DMS153 (cell line): ENCODE measurements at places on chromosomes 6 and 20.

- DNase-seq, result no peak
Observed at GRCh38 chr6:136809091-136809860, 13.1 kb upstream of the PEX7 start.

- no peak for DNase-seq
Observed at GRCh38 chr6:90062051-90062450, 167.8 kb downstream of the GJA10 start.

DNA sequence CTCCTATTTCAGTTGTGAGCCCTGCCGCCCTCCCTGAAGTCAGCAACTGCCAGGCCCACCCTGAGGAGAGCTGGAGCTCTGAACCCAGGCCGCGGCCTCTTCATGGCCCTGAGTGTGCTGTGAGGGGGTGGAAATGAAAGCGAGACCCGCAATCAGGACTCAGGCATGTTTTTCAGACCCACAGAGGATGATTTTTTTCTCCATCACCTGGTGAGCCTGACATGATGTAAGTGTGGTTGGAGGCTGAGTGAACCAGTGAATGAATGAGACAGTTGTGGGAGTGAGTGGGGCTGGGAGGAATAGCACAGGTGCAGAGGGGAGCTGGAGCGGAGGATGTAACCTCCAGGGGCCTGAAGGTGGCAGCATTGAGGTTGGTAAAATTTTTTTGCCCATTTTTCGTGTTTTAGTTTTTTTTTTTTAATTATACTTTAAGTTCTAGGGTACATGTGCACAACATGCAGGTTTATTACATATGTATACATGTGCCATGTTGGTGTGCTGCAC lies 18.3 kb downstream of the RAET1L start:
- no peak for DNase-seq

DNA sequence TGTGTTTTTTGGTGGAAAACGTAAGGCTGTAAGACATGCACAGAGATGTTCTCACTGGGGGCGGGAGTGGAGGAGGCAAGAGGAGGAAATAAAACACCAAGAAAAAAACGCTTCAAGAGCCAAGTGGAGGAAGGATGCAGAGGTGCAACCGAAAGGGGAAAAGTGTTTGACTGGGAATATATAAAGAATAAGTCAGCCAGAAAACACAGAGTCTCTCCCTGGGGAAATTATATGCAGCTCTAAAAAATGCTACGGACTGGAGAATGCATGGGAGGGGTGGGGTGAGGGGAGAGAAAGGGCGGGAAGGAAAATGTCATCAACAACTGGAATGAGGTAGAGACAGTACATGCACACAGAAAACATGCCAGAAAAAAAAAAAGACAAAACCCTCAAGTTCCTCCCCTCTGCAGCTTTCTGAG lies 133.5 kb downstream of the SCML4 start:
- no peak for DNase-seq

GRCh38 chr6:141077355-141078333 lies 1055.1 kb upstream of the GJE1 start:
- DNase-seq, result no peak

GRCh38 chr20:47097691-47098622 lies 203.3 kb downstream of the EYA2 start:
- no peak for DNase-seq

DNA sequence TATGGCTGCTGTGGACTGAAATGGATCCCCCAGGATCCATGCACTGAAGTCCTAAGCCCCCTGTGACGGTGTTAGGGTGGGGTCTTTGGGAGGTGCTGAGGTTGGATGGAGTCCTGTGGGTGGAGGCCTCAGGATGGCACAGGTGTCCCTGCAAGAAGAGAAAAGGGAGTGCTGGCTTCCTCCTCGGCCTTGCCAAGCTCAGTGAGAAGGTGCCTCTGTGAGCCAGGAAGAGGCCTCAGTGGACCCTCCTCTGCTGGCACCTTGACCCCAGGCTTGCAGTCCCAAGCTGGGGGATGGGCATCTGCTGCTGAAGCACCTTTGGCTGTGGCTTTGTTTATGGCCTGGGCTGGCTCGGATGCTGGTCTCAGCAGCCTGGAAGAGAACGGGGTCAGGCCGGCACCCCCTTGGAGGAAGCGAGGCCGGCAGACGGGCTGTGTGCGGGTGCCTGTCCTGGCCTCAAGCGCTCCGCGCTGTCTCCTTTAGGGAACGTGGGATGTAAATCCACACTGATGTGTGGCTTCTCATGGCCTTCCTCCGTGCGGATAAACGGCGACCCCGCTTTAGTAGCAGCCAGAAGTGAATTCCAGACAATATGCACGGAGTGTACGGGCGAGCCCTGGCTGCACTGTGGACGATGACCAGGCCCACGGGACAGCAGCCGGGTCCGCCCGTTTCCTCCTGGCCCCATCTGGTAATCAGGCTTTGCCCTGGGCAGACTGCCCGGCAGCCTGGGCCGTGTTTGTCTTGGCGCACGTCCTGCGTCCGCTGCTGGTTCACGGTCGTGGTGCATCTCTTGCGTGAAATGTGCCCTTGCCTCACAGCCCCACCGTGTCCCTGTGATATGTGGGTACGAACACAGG lies 182.6 kb downstream of the ERMARD start:
- no peak for DNase-seq

DNA sequence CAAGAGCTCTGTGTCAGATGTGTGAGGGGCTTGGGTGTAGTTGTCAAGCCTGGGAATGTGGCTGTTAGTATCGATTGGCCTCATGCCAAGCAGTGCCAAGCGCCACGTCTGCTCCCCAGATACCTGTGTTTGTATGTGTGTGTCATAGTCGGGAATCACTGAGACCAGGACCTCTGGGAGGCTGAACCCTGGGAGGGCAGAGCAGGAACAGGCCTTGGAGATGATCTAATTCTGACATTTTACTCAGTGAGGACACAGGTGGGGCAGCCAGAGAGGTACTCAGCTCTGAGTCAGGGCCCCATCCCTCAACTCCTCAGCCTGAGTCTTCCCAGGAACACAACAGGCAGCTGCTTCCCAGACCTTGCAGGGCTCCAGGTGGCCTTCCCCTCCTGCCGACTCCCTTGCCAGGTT lies 51.2 kb upstream of the FANCE start:
- DNase-seq, result peak; percentile 6

- DNase-seq, result no peak
Observed at GRCh38 chr20:41035207-41035606, 6.6 kb downstream of the TOP1 start.

DNA sequence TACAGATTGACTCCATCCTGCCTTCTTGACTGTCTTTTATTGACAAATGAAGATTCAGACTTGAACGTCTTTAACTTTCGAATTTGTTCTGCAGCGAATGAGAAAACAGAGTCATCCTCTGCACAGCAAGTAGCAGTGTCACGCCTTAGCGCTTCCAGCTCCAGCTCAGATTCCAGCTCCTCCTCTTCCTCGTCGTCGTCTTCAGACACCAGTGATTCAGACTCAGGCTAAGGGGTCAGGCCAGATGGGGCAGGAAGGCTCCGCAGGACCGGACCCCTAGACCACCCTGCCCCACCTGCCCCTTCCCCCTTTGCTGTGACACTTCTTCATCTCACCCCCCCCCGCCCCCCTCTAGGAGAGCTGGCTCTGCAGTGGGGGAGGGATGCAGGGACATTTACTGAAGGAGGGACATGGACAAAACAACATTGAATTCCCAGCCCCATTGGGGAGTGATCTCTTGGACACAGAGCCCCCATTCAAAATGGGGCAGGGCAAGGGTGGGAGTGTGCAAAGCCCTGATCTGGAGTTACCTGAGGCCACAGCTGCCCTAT lies 12.2 kb downstream of the BRD2 start:
- DNase-seq, result no peak

DNA sequence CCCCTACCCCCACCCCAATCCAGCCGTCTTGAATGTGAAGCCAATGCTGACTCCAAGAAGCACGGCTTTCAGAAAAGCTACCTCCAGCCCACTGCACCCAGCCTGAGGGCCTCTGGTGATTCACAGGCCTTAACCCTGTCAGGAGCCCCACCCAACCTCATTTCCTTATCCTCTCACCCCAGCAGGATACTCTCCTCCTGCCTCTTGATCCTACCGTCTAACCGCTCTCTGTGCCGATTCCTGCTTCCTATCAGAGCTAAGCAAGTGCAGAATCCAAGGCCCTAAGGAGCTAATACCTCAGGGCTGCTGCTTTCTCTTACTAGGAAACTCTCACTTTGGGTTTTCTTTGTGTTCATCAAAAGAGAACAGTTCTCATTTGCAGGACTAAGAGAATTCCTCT lies 47.2 kb downstream of the TRERF1 start:
- DNase-seq, result no peak

DNA sequence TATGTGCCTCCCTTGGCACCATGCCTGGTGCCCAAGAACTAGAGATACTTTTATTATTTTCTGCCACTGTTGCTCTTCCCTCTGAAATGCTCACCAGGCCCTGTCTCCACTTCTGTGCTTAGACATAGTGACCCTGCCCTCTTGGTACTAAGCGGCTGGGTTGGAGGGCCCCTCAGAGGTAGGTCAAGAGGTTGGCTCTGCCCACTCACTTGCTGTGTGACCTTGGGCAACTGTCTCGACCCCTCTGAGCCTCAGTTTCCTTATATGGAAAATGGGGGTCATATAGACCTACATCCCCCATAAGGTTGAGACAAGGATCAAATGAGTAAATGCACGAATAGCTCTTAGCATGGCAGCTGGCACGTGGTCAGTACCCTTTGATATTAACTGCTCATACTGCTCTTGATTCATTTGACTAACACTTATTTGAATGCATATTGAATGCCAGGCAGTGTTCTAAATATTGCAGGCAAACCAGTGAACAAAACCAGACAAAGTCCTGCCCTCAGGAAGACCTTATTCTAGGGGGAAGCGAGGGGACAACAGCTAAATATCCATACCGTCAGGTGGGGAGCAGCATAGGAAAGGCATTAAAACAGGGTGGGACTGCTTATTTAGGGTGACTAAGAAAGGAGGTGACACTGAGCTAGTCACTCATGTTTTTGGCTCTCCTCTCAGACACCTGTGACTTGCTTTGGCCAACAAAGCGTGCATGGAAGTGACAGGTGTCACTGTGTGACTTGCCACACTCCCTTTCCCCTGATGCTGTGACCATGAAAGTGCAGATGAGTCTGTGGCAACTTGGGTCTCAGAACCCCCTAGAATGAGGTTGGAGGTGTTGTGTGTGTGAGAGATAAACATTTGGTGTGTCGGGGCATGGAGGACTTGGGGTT lies 14.3 kb upstream of the SPO11 start:
- no peak for DNase-seq

DNA sequence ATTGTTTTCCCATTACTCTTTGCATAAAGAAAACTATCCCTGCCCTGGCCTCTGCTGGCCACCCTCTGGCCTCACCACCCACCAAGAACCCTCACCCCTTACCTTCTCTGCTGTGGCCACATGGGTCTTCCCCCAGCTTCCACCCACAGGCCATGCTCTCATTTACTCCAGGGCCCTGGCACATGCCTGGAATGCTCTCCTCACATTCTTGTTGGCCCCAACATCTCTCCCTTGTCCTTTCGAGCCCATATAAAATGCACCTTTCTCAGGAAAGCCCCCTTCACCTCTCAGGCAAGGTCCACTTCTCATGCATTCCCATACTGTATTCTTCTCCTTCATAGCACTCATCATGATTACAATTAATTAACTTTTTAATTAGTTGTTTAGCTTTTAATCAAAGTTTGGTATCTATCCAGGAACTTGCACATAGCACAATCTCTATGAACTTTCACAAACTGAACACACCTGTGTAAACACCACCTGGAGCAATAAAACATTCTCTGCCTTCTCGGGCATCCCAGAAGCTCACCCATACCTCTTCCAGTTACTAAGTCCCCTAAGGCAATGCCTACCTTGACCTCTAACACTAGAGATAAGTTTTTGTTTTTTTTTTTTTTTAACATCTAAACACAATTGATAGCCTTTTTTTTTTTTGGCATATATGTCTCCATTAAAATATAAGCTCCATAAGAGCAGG lies 617.2 kb downstream of the PTPRT start:
- no peak for DNase-seq

DNA sequence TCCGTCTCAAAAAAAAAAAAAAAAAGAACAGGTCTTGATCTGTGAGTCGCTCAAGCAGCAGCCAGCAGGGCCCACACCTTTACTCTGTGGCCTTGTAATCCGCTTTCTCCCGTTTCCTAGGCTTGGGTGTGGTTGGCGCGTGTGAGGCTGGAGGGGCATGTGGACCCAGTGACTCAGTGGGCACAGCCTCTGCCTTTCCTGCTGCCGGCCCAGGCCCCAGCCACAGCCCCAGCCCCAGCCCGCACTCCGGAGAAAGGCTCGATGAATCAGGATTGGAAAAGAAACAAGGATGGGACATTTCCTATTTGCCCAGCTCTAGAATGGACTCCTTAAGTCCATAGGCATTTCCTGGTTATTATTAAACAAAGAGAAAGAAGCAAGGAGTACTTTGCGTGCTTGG lies 4.3 kb downstream of the BHLHE23 start:
- DNase-seq, result no peak

GRCh38 chr6:135383301-135383700 lies 114.2 kb downstream of the AHI1 start:
- DNase-seq, result no peak

DNA sequence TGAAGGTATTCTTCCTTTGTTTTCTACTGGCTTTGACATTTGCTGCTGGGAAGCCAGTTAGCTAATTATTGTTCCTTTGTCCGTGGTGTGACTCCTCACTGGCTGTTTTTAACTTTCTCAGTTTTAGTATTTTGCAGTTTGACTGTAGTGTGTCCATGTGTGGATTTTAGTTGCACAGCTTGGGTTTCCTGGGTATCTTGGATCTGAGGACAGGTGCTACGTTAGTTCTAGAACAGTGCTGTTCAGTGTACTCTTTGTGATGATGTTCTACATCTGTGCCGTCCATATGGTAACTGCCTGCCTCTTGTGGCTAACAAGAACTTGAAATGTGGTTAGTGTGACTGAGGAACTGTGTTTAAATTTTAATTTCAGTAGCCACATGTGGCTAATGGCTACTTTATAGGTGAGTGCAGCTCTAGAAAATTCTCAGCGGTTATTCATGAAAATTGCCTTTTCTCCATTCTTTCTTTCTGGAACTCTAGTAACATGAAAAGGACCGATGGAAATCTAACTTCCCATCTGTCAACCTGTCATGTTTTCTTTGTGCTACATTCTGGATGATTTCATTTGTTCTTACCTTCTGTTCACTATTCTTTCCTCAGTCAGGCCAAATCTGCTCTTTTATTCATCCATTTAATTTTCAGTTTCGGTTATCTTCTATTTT lies 7.4 kb downstream of the SNX9 start:
- no peak for DNase-seq

- no peak for DNase-seq
Observed at GRCh38 chr6:14305131-14305530, 187.6 kb downstream of the CD83 start.

- peak; percentile 1 for DNase-seq
Observed at GRCh38 chr6:95364016-95364604, 213.2 kb upstream of the MANEA start.

GRCh38 chr6:99612551-99613408 lies 6.1 kb downstream of the PRDM13 start:
- peak; percentile 15 for DNase-seq

GRCh38 chr6:85498596-85499258 lies 48.8 kb downstream of the NT5E start:
- peak; percentile 29 for DNase-seq

DNA sequence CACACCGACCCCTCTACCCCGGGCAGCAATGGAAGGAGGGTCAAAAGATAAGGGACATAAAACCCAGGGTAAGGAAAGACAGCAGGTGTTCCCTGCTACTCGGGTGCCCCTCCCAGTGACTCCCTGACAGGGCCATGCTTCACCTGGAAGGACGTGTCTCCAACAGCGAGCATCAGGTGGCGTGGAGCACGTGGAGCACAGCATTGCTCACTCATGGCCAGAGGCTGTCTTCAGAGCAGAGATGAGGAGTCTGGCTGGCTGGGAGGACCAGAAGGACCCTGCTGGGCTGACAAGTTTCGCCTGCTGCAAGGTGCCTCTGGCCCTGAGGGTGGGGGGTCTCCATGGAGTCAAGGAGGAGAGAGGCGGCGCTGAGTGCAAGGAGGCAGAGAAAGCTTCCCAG lies 15.3 kb upstream of the CDH22 start:
- DNase-seq, result no peak

- no peak for DNase-seq
Observed at GRCh38 chr20:19212469-19212815, at the start of gene SLC24A3. TSS of gene SLC24A3 (plus strand) at chr20:19212642.
